Right hindlimb (tissue), 1 donor: ENCODE measurements at places on chromosomes 7 and 10.

- no peak for DNase-seq
These were observed 464.0 kb downstream of the INHBA start for GRCh38 chr7:41238851-41239331.

DNA sequence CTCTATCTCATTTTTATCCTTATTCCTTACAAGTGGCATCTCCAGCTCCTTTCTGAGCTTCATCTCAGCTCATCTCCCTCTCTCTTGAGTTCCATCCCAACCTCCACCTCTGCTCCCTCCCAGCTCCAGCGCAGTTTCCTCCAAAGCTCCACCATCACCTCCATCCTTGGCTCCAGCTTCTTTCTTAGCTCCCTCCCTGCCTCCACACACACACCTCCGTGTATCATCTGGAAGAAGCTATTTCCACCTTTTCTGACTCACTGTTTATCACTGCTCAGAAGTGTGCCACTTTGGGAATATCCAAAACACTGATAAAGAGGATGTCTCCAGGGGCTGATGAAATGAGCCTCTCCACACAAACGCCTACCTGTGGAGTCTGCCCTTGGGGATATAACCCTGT is 481.4 kb downstream of the PTPRN2 start:
- no peak for DNase-seq

DNA sequence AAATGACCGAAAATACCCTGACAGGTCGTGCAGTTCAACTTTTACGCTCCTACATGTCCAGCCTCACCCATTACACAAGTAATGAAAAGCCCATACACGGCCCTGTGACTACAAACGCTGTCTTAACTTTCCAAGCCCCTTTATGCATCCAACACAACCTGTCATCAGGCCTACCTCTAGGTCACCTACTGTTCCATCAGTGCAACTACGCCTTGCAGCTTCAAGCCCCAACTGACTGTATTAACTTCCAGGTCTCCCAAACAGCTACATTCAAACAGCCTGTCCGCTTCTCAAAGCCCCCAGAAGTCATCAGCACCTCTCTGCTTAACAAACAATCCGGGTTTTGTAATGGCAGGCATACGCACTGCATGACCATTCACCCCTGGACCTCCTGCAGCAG is 19.2 kb downstream of the ZNF107 start:
- no peak for DNase-seq

DNA sequence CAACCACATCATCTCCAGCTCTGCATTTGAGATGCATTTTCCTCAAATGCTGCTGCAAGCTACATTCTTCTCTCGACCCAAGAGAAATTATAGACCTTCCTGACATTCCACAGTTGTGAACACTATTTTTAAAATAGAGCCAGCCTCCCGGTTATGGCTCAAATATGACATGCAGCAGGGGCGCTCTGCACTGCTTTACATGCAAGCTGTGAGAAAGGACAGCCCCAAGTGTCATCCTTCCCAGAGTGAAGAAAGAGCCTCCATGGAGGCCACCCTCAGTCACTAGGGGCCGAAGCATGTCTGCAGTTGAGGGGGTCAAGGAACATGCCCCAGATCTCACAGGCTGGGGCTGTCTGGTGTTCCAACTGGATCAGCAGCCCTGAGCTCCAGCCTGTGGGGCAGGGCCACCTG is 63.9 kb upstream of the CHST15 start:
- peak; percentile 49 for DNase-seq

DNA sequence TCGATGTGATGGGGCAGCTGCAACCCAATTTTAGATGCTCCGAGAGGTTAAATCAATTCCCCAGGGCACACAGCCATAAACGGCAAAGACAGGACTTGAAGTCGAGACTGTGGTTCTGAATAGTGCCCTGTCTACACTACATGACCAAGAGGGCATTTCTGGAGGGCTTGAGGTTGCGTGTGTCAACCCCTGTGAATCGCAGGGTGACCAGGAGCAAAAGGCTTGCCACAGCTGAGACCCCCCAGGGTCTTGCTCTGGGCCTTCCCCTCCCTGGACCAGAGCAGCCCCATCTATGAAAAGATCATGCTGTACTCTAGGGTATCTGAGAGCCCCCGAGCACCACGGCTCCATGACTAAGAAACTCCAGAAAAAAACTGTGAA is 26.8 kb upstream of the RASGEF1A start:
- no peak for DNase-seq

GRCh38 chr7:92898798-92899197 is 62.4 kb upstream of the CDK6 start:
- DNase-seq: no peak

GRCh38 chr10:128520211-128520815 is 394.1 kb upstream of the MKI67 start:
- no peak for DNase-seq

- DNase-seq: peak; percentile 17
These were observed 39.6 kb downstream of the PPIF start for GRCh38 chr10:79386637-79387465.

- DNase-seq: no peak
These were observed 83.9 kb upstream of the ANK3 start for GRCh38 chr10:60473557-60473956.

DNA sequence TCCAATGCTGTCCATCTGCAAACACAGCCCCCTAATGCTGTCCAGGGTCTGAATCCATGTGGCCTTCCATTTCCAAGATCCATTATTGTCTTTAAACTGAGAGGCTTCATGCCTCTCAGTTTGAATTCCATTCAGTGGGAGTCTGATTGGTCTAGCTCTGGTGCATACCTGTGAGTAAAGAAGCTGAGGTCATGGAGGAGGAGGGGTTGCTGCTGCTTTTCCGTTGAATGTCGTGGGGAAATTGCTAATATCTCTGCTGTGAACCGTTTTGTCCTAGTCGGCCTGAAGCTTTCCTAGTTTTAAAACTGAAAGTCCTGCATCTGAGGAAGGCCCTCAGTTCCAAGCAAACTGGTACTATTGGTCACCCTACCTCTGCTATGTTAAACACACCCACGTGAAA is 17.7 kb downstream of the SH2D4B start:
- DNase-seq: no peak

DNA sequence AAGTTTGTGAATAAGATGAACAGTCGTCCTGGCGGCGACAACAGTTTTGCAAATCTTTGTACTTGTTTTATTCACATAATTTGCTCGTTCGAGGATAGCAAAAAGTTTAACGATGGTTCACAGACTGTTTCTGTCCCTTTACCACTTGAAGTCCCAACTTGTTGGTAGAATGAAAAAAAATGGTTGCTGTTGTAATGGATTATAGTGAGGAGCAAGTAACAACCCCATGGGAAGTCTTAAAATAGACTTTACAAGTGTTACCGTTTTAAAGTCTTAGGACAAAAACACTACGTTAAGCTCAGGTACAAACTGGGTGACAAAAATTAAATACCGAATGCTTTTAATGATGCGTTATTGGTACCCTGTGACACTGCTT is 589 bp downstream of the LSM8 start:
- DNase-seq: no peak

GRCh38 chr7:149145031-149145845 is 2.0 kb upstream of the ZNF398 start:
- no peak for DNase-seq

DNA sequence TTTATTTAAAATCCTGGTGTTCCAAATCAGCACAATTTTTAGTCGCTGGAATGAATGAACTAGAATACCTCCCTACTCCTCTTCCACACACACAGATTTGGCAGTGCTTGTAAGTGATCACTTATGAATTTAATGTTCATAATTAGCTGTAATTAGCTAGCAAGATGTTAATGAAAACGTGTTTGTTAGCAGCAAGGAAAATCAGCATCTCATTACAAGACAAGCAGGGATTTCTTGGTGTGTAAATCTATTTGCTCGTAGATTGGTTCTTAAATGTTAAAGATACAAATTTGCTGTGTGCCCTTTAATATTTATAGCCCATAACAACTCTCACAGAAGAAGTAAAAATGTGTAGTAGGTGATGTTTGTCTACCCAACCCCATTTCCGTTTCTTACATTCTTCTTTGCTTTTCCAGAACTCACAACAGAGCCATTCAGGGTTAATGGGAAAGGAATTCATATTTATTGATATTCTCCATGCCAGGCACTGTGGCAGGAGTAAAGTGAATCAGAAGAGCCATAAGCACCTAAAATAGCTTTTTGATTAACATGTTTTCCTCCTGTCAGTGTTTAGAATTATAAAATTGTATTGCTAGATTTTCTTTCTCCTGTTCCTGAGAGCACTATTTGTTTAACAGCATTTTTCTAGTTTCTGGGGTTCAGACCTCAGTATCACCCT is 49.6 kb downstream of the SEMA3C start:
- DNase-seq: no peak

DNA sequence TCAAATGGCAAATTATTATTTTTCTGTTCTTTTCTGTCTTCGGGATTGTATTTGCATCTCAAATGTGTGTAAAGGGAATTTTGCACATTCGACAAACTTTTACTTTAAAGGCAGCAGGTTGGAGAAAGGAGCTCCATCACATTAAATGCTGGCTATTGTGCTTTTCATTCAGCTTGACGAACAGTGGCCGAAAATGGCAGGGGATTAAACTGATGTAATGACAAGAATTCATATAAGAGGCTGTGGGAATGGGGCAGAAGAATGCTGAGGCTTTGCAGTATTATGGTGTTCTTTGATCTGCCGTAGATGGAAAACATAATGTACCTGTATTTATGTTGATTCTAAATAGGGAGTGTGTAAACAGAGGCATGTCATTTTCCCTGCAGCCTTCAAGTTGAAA is 376.0 kb downstream of the LRMDA start:
- no peak for DNase-seq

DNA sequence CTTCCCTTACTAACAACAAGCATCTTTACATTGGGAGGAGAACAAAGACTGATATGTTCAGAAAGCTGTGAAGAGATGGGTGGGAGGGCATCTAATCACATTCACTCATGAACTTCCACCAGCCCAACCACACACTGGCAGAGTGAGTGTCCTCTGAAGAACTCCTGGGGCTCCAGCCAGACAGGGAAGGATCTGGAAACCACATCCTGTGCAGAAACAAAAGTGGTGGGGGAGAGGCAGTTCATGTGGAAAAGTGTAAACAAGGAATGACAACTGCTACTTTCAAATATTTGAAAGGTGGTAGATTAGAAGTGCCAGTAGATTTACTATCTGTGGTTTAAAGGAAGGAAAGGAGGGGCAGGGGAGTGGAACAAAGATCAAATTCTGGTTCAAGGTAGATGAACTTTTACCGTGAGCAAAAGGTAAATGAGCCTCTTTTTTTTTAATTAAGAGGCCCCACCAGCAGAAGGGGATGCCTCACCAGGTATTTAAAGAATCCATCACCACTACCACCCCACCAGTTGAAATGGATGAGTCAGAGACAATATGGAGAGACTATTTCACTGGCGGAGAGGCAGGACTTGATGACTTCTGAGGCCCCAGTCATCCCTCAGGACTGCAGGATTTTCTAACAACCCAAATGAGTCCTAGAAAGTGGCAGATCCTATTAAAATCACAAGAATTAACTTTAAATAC is 34.5 kb downstream of the GOT1 start:
- DNase-seq: no peak

GRCh38 chr7:151246102-151246850 is 2.2 kb downstream of the SMARCD3 start:
- DNase-seq: no peak

- DNase-seq: no peak
These were observed 102.0 kb downstream of the HIF1AN start for GRCh38 chr10:100637785-100638184.

DNA sequence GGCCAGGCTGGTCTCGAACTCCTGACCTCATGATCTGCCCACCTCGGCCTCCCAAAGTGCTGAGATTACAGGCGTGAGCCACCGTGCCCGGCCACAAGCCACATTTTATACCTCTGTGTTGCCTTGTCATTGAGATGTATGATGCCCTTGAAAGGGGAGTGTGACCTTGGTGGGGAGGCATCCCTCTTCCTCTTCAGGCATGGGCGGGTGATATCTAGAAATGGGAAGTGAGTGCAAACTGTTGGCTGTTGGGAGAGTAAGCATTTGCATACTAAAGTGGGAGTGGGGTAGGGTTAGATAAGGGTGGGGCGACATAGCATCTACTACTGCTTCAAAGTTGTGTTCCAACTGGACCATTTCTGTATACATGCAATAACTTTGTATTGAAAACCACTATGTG is 20.1 kb downstream of the RP9 start:
- no peak for DNase-seq

DNA sequence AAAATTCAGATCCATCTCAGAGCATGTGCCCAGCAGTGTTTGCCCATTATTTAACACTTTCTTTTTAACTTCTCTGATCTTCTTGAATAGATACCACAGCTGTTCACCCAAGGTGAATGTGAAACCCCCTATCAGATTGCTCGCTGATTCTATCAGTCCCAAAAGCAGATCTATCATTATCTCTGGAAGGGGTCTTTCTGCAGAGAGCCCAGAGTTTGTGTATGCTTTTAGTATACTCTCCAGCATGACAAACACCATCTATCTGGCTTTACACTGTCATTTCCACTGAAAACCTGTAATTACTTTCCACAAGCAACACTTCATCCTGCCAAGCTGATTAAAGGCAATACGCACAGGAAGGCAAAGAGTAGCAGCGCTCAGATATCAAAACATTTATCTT is 168.2 kb downstream of the CACNA2D1 start:
- no peak for DNase-seq

DNA sequence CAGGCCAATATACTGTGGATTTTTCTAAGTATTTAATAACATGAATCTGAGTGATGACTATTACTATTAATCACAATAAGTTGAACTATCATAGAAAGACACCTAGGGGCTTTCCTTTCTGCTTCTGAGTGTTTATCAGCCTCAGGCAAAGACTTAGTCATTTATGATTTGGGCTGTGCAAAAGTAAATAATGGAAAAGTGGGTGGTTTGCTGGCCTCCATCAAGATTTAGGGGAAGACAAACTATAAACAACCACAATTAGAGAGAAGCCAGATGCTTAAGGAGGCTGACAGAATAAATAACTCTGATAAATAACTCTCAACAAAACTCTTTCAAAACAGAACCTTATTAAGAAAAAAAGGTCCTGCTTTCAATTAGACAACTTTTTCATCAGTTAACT is 64.7 kb downstream of the MACC1 start:
- no peak for DNase-seq

GRCh38 chr10:22959292-22959691 is 31.4 kb downstream of the ARMC3 start:
- DNase-seq: no peak

DNA sequence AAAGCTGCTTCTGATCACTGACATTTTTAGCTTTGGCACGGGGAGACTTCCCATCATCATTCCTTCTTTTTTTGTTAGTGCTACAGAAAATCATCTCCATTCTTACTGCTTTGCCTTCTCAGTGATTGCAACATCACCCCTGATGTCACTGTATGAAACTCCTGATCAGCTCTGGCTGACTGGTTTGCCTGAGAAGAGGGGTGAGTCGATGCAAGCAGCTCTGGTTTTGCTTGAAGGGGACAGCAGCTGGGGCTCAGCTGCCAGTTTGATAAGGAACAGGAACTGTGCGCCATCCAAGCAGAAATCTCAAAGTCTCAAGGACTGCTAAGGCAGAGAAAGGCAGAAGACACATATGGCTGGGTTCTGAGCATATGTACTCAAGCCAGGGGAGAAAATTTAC is 808.5 kb upstream of the CELF2 start:
- DNase-seq: peak; percentile 34

DNA sequence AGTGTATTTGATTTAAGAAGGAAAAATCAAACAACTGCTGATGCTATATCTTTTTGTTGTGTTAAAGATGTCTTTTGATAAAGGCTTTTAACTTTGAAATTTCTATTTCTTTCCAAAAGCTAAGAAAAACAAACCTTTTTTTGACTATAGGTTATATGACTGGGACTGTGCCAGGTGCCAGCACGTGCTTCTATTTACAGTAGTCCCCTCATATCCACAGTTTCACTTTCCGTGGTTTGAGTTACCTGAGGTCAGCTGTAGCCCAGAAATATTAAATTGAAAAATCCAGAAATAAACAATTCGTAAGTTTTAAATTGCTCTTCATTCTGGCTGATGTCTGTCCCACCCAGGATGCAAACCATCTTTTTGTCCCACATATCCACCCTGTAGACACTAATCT is 104.3 kb downstream of the BBS9 start:
- DNase-seq: no peak
